ENCODE measurements at places on chromosomes 5 and 9. TPM values are rescaled to one million over a fixed set of nuclear protein-coding genes. Genes with fewer than 3 reads are reported as not detected.

The ARHGEF37 gene
- polyA plus RNA-seq: 4.0 TPM

The PSD2 gene
- 0.16 TPM for polyA plus RNA-seq

The SLC6A18 gene
- not detected for polyA plus RNA-seq

The GRIA1 gene
- polyA plus RNA-seq: 1.9 TPM

The FAM120A gene
- polyA plus RNA-seq: 60.6 TPM

DNA sequence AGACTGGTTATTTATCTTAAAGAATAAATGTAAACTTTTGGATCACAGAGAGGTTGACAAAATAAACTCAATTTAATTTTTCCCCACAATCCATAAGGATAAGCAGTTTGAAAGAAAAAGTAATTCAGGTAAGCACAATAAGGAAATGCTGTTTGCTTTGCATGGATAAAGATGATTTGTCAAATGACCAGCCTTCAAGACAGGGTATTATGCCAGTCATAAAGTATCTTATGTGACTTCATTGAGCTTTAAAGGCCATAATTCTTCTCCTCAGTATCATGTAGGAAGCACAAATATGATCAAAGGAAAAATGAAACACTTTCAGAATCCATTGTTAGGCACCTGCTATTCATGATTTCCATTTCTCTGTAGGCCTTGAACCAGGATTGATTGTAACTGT, 180.7 kb upstream of the PPP1R2B start:
- no peak for DNase-seq

- DNase-seq: no peak
Measured at GRCh38 chr5:160923411-160923810, 71.4 kb upstream of the ATP10B start.

- no peak for DNase-seq
Measured at GRCh38 chr5:156628421-156628820, 221.7 kb upstream of the PPP1R2B start.

- DNase-seq: peak; percentile 20
Measured at GRCh38 chr5:91343916-91344315, 39.2 kb downstream of the ARRDC3 start.

DNA sequence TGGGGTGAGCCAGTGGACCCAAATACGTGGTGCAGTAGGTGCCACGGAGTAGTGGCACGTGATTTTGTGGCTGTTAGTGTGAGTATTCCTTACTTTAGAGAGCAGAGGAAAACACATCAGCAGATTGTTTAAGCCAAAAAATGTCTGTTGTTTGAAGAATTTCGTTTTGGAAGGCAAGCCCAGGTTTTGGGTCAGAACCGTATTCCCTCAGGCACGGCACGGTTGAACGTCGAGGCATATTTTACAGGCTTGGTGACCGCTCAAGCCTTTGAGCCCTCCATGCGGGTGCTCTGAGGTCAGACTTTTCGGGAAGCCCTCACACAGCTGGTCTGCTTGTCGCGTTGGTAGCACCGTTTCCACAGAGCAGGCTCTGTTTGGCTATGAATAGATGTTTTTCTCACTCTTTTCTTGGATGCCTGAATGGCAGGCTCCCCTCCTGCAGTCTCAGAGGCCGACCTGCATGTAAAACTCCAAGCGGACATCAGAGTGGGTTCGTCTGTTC, 27.2 kb downstream of the NEK6 start:
- DNase-seq: no peak

DNA sequence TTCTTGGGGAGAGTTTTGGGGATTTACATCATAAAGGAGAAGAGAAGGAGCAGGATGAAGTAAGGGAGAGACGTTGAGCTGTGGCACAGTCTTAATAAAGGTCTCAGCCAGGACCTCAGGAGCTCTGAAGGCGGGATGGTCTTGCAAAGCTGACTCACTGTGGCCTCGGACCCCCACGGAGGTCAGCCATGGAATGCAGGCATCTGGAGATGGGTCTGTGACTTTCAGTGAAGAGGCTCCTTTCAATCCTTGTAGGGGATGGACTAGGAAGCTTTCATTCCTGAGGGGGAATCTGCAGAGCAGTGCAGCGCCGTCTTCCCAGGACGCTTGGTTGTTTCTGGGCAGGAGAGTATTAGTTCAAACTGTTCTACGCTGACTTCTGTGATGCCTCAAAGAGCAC, 65.7 kb upstream of the BASP1 start:
- no peak for DNase-seq

GRCh38 chr9:81609782-81610739, 79.3 kb downstream of the TLE1 start:
- DNase-seq: no peak

All from muscle of back (tissue), 13 donors.